ENCODE measurements at places on chromosomes 16 and 17.

GRCh38 chr16:28167730-28168129, 44.0 kb downstream of the XPO6 start:
- no peak for DNase-seq

DNA sequence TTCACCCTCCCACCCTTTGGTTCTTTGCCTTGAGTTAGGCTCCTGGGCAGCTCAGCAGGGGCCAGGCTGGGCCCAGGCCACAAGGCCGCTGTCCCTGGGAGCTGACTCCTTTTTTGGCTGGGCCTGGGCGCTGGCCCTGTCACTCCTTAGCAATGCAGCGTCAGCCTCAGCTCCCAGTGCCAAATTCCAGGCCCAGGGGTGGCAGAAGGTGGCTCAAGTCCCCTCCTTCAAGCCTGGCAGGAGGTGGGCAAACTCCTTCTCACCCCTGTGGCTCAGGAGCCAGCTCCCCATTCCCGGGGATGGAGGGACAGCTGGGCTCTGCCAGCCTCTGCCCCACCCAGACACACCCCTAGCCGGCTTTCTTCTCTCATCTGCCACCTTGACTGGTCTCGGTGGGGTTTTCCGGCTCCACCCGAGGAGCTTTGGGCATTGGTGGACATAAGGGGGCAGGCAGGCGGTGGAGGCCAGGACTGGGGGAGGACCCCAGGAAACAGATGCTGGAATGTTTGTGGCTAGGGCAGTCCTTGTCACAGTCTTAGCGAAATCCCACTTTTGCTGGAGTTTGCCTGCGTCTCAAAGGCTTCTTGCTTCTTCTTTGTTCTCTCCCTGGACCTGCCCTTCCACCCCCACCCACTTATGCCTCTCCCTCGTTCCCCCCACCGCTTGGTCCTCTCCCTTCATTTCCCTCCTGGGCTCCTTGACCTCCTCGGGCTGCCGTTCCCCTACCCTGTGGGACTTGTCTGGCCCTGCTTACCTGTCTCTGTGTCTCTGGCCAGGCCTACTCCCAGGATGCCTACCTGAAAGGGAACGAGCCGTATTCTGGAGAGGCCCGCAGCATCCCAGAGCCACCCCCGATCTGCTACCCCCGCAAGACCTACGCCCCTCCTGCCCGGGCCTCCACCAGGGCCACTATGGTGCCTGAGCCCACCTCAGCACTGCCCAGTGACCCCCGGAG, 37.4 kb downstream of the ARHGAP23 start:
- peak; percentile 94 for DNase-seq

DNA sequence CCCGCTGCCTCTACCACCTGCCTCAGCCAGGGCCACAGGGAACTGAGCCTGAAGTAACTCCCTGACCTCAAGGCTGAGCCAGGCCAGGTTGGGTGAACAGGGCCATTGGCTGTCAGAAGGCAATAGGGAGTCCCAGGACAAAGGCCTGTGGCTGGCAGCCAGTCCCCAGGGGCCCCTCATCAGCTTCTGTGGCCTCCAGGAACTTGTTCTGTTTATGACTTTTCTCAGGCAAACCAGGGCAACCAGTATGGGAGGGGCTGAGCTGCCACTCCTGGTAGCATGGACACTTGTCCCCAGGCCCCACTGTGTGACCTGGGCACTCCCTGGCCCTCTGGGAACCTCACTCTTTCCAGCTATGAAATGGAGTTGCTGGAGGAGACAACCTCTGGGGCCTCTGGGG, 40.1 kb downstream of the CPNE2 start:
- DNase-seq = no peak

DNA sequence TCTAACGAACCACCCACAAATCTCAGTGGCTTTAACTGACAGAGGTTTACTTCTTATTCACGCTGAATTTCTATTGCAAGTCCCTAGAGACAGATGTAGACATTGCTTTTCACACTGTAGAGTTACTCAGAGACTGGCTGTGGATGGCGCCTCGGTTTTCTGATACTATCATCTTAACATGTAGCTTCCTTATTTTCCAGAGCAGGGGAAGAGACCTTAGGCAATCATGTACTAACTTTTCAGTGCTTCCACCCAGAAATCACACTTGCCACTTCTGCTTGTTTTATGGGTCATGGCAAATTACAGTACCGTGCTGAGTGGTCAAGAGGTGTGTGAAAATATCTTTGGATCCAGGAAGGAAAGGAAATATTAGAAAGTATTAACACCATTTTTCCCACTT, 65.4 kb downstream of the MAF start:
- no peak for DNase-seq

- no peak for DNase-seq
Measured at GRCh38 chr16:60816461-60816860, 1219.8 kb downstream of the CDH8 start.

DNA sequence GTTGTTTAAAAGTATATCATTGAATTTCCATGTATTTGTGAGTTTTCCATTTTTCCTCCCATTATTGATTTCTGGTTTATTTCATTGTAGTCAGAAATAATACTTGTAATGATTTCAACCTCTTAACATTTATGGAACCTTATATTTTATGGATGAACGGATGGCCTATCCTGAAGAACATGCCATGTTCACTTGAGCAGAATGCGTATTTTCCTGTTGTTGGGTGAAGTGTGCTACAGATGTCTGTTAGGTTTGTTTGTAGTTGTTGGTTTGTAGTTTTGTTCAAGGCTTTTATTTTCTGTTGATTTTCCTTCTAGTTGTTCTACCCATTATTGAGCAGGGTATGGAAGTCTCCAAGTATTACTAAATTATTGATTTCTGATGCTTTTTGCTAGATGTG, 107.2 kb upstream of the NACA2 start:
- DNase-seq = no peak

DNA sequence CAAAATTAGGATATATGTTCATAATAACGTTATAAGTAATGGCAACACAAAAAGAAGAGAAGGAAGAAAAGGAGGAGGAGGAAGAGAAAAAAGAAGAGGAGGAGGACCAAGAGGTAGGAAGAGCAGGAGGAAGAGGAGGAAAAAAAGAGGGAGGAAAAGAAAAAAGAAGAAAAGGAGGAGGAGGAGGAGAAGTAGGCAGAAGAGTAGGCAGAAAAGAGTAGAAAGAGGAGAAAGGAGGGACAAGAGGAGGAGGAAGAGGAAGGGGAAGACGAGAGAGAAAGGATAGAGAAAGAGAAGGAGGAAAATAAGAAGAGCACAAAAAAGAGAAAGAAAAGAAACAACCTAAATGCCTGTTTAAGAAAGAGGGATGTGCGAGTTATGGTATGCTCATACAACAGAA, 5.6 kb upstream of the CD300LB start:
- no peak for DNase-seq

GRCh38 chr16:69037373-69038160, 67.9 kb upstream of the HAS3 start:
- DNase-seq = no peak

DNA sequence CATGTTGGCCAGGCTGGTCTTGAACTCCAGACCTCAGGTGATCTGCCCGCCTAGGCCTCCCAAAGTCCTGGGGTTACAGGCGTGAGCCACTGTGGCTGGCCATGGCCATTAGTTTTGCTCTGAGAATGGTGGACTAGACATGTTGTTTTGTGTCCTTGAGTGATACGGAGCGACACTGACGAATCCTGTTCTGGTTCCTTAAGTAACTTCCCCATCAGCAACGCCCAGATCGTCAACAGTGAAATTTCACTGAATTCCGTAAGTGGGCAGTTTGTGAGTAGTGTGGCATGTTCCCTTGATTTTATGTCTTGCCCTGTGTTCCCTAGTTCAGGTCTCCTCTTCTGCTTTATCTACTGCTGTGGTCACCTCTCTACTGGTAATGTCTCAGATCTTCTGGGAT, 67.4 kb downstream of the SNX29 start:
- DNase-seq = no peak

- no peak for DNase-seq
Measured at GRCh38 chr17:45063198-45063597, 2.1 kb downstream of the NMT1 start.

GRCh38 chr16:69112285-69113129, 7.1 kb downstream of the HAS3 start:
- DNase-seq = peak; percentile 77

GRCh38 chr16:27374804-27375425, 27.1 kb upstream of the IL21R start:
- DNase-seq = peak; percentile 64

DNA sequence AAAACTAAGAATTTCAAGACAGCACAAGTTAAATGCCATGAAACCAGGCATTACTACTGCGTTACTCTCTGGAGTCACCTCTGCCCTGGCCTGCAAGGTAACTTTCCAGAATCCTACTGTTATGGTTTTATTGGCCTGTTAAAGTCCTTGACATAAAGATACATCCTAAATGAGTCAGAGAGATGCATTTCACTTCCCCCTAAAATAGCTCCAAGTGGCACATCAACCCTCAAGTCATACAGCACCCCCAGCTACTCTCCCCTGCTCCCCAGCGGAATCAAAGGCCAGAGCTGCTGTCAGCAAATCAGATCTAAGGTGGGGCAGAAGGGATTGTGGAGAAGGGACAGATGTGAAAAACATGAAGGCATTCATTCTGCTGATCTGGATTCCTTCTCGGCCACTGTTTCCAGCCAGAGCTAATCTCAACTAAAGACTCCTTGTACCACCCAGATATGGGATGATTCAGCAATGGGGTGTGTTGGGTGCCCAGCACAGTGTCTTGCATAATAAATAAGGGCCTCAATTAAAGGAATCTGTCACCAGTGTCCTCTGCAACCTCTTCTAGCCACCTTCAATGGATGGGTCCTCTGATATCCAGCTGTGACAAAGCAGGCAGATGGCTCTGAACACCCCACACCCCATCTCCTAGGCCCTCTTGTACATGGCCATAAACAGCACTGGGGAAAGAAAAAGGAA, 8.5 kb upstream of the CCL1 start:
- no peak for DNase-seq

- DNase-seq = peak; percentile 81
Measured at GRCh38 chr16:87062569-87063442, 254.4 kb downstream of the C16orf95 start.

DNA sequence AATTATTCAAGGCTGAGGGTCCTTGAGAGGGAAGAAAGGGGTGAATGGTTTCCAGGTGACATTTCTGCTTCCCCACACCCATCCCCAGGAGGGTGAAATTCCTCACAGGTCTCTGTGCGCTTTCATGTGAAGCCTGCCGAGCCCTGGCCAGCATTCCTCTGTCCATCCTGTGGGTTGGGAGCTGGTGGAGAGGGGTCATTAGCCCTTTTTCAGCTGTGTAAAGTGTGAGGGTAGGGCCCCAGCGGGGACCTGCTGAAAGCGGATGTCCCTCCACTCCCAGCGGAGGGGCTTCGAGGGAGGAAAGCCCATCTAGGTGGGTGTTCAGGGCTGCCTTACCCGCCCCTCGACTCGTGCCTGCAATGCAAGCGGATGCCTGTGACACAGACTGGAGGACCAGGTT, 53.3 kb upstream of the DLX4 start:
- DNase-seq = no peak

DNA sequence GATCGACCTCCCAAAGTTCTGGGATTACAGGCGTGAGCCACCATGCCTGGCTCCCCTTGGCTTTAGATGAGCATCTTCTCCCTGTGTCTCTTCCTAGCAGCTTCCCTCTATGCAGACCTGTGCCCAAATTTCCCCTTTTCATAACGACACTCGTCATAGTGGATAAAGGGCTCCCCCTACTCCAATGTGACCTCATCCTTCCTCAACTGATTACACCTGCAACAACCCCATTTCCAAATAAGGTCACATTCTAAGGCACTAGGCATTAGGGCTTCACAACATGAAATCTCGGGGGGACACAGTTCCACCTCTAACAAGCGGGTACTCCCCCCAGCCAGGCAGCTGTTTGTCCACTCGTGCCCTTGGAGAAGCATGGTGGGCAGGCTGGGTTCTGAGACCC, 10.3 kb downstream of the KIF19 start:
- no peak for DNase-seq

DNA sequence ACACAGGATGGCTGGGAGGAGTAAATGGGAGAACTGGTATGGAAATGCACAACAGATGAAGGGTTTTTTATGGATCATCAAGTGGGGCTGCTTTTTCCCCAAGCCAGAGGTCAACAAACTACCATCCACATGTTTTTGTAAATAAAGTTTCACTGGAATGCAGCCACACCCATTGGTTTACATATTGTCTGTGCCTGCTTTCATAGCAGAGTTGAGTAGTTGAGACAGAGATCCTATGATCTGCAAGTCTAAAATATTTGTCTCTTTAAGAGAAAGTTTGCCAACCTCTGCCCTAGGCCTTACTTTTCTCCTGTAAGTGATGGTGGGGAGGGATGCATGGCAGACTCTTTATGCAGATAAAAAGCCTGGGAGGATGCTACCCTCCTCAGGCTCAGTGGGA, 341.4 kb downstream of the CA10 start:
- DNase-seq = no peak

GRCh38 chr16:58123896-58124600, 5.1 kb downstream of the CFAP20 start:
- no peak for DNase-seq

DNA sequence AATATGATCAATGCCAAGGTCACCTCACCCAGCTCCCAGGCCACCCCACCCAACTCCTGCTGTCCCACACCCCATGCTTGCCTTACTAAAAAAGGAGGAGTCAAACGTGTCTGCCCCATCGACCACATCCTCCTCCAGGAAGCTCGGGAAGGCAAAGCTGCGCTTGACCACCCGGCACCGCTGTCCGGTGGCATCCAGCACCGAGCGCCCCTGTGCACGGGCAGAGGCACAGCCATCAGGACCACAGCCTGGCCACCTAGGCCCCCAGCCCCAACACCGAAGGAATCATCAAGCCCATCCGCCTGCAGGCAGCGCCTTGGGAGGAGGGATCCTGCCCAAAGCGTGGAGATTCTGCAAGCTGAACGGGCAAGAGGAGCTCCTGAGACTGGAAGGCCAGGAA, 10.2 kb downstream of the AANAT start:
- no peak for DNase-seq

- DNase-seq = no peak
Measured at GRCh38 chr16:61050547-61050946, 985.7 kb downstream of the CDH8 start.

GRCh38 chr17:10754861-10755591, 25.2 kb upstream of the TMEM220 start:
- DNase-seq = no peak

- DNase-seq = no peak
Measured at GRCh38 chr17:78039581-78039980, 81.1 kb downstream of the TNRC6C start.

DNA sequence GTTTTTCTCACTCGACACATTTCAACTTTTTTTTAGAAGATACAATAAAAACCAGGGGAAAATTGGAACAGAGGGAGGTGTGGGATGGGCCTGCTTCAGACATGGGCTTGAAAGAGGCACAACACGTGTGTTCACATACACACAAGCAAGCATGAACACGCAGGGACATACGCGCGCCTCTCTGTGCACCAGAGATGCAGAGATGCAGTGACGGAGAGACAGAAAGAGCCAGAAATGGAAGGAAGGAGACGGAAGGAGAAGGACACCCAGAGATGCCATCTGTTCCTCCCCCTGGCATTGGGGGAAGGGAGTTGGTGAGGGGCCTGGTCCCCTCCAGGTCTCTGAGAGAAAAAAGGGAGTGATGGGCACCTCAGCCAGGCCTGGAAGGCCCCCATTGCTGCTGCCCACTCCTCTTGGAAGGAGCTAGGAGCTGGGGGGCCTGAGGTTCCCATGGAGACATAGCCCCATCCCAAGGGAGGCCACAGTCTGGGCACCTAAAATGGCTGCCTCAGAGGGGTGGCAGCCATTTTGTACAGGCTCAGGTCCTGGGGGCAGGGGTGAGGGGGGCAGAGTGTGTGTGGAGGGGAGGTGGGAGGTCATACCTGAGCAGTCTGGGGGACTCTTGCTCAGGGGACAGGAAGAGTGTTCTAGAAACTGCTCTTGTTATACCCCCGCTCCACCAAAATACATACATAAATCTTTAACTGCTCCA, 3.8 kb upstream of the NEUROD2 start:
- DNase-seq = no peak

GRCh38 chr16:27826081-27826892, 237.2 kb downstream of the GSG1L start:
- DNase-seq = no peak
